ENCODE measurements at places on chromosomes 16 and 17. TPM values are rescaled to one million over a fixed set of nuclear protein-coding genes. Genes with fewer than 3 reads are reported as not detected.

The PMFBP1 gene
- 8.5 TPM for total RNA-seq

The C17orf67 gene
- total RNA-seq, result 4.6 TPM

The SMARCD2 gene
- total RNA-seq, result 46.7 TPM

The KCNJ12 gene
- not detected for total RNA-seq

The PNMT gene
- total RNA-seq, result 3.2 TPM

The ADAM11 gene
- 1.2 TPM for total RNA-seq

The MMP25 gene
- 0.27 TPM for total RNA-seq

The FOXN1 gene
- not detected for total RNA-seq

The TPSG1 gene
- not detected for total RNA-seq

The HSD11B2 gene
- total RNA-seq, result 10.8 TPM

The NXPH3 gene
- total RNA-seq, result not detected

The CRHR1 gene
- not detected for total RNA-seq

DNA sequence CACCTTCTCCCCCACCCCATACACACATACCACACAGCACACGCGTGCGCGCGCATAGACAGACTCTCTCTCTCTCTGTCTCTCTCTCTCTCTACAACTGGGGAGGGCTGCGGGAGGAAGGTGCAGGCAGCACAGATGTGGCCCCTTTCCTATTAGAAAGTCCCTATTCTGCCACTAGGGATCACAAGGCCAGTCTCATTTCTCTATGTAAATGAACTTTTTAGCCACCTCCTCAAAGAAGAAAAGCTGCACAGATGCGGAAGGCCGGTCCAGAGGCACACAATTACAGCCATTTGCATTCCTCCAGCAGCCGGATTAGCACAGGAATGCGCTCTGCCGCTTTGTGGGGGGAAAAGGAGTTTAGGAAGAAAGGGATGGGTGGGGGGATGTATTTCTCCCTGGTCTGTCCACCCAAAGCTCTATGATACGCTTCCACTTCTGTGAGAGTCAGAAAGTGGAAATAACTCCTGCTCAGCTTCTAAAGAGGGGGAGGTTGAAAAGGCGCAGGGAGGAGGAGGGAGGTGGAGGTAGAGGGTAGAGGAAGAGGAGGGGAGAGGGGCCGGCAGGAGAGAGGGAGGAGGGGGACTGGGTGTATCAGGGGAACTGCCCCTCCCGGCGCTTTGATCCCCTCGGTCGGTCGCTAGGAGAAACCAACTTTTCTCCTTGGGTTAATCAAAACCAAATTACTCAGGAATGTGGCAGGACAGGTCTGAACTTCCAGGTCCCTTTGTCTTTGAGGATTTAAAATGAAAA lies 11.7 kb downstream of the ZFHX3 start:
- peaks cover 5% of the 10 kb centered on the region for H3K36me3 ChIP-seq
- no peak overlapping the region for H3K27ac ChIP-seq
- DNase-seq, result peak; percentile 50
- no peaks in the 10 kb centered on the region for H3K27me3 ChIP-seq

- H3K4me1 ChIP-seq, result peaks cover 12% of the 10 kb centered on the region
- no peak overlapping the region for H3K27ac ChIP-seq
- peaks cover 9% of the 10 kb centered on the region for H3K36me3 ChIP-seq
Measured at GRCh38 chr17:3835410-3836229, 10.4 kb downstream of the NCBP3 start.

GRCh38 chr17:60555786-60556185 lies 29.7 kb upstream of the APPBP2 start:
- no peak for DNase-seq
- H3K4me3 ChIP-seq, result no peak overlapping the region
- peaks cover 5% of the 10 kb centered on the region for H3K4me1 ChIP-seq
- H3K36me3 ChIP-seq, result peaks cover 5% of the 10 kb centered on the region
- no peaks in the 10 kb centered on the region for H3K27me3 ChIP-seq

DNA sequence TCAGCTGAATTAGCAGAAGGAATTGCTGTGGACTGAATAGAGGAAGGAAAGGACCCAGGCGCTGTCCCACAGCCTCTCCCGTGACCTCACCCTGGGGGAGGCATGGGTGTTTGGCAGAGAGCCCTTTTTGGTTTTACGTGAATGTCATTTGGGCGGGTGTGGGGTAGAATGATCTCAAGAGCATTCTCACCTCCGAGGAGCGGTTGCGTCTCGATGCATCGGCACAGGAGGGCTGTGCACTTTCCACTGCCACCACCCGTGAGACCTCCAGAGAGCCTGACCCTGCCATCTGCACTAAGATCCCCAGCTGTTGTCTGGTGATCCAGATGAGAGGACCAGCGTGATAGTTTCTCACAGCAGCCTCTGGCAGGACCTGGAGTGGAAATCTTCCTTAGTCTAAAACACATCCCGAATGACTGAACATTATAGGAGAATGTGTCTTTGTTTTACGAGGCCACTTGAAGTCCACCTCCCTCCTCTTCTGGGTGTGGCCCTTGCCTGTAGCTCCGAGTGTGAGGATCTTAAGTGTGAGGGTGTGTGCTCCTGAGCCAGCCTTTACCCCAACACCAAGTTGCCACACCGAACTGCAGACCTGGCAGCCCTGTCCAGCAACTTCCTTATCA lies 29.3 kb downstream of the FOXK2 start:
- no peak overlapping the region for H3K27ac ChIP-seq
- H3K27me3 ChIP-seq, result no peaks in the 10 kb centered on the region
- H3K36me3 ChIP-seq, result peaks cover 8% of the 10 kb centered on the region
- H3K4me1 ChIP-seq, result peaks cover 28% of the 10 kb centered on the region

- H3K36me3 ChIP-seq, result no peaks in the 10 kb centered on the region
- H3K4me3 ChIP-seq, result no peak overlapping the region
- no peaks in the 10 kb centered on the region for H3K27me3 ChIP-seq
- no peaks in the 10 kb centered on the region for H3K4me1 ChIP-seq
- no peak for DNase-seq
Measured at GRCh38 chr16:64356267-64356666, 765.6 kb downstream of the CDH11 start.

GRCh38 chr16:31880322-31880979 lies 6.8 kb downstream of the ZNF267 start:
- DNase-seq, result peak; percentile 23
- H3K4me3 ChIP-seq, result no peak overlapping the region
- H3K27ac ChIP-seq, result no peak overlapping the region
- peaks cover 14% of the 10 kb centered on the region for H3K4me1 ChIP-seq

DNA sequence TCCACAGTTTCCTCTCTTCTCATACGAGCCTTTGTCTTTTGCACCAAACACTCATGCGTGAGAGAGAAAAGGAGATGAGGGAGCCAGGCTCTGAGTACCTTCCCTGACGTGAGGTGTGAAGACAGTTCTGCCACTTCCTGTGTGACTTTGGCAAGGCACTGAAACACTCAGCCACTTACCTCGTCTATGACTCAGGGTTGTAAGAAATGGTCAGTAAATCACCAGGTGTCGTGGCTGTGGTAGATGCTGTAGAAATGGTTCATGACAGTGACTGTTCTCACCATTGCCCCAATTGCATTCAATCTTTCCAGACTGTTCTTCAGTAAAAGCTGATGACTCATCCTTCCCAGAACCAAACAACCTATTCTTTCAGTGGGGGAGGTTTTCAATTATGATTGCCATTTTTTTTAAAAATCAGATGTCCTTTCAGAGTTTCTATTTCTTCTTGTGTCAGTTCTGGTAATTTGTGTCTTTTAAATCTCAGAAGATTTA lies 49.2 kb upstream of the CBFA2T3 start:
- no peaks in the 10 kb centered on the region for H3K36me3 ChIP-seq
- H3K4me3 ChIP-seq, result no peak overlapping the region
- no peaks in the 10 kb centered on the region for H3K4me1 ChIP-seq
- no peak overlapping the region for H3K27ac ChIP-seq

- peaks cover 45% of the 10 kb centered on the region for H3K36me3 ChIP-seq
- H3K27ac ChIP-seq, result peak overlapping the region; percentile 88
Measured at GRCh38 chr17:44556166-44556831, 985 bp upstream of the FZD2 start.

- peaks cover 32% of the 10 kb centered on the region for H3K36me3 ChIP-seq
- peaks cover 16% of the 10 kb centered on the region for H3K27me3 ChIP-seq
- H3K4me3 ChIP-seq, result no peak overlapping the region
- no peak overlapping the region for H3K27ac ChIP-seq
Measured at GRCh38 chr17:81030741-81031565, 4.0 kb upstream of the BAIAP2 start.

DNA sequence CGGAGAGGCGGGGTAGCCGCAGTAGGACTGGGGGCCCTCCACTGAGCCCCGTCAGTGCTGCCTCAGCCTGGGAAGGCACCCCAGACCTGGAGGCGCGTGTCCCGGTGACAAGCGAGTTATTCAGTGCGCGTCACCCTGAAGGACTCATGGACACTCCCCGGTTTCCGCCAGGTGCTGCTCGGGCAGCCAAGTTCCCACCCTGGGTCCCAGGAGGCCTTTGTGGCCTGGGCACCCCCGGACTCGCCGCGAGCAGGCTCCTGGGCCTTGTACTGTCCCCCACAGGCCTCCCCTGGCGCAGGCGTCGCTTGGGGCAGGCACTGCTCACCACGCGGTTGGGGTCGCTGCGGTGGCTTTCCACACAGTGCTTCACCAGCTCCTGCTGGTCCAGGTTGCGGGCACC lies 7.6 kb downstream of the RNF166 start:
- H3K4me1 ChIP-seq, result no peaks in the 10 kb centered on the region
- H3K4me3 ChIP-seq, result no peak overlapping the region
- no peaks in the 10 kb centered on the region for H3K27me3 ChIP-seq
- DNase-seq, result no peak

- H3K27me3 ChIP-seq, result no peaks in the 10 kb centered on the region
- H3K27ac ChIP-seq, result no peak overlapping the region
- DNase-seq, result peak; percentile 52
- peaks cover 14% of the 10 kb centered on the region for H3K36me3 ChIP-seq
Measured at GRCh38 chr17:30290696-30291542, 825 bp downstream of the BLMH start.

GRCh38 chr16:87463722-87464690 lies 28.8 kb downstream of the ZCCHC14 start:
- H3K27ac ChIP-seq, result peak overlapping the region; percentile 66
- peaks cover 38% of the 10 kb centered on the region for H3K4me1 ChIP-seq
- DNase-seq, result no peak
- no peaks in the 10 kb centered on the region for H3K27me3 ChIP-seq

DNA sequence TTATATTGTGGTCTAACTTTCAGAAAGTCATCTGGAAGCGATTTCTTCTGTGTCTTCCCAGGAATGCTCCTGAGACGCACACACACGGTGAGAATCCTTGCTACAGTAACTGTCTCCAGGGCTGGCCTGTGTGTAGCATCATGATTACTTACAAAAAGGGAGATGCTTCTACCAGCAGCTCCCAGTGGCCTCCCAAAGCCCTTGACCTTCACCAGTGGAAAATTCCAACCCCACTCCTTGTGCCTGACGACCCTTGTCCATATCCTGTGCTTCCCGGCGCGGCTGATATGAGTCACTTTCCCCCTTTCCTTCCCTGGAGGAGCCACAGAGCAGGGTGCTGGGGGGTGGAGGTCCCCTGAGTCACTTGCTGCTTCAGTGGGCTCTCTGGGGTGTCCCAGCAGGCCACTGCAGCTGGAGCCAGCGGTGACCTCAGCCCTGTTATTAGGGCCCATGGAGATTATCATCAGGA lies 22.1 kb upstream of the NAT9 start:
- no peaks in the 10 kb centered on the region for H3K27me3 ChIP-seq
- no peak overlapping the region for H3K27ac ChIP-seq
- DNase-seq, result no peak
- H3K4me3 ChIP-seq, result no peak overlapping the region
- no peaks in the 10 kb centered on the region for H3K4me1 ChIP-seq

- no peaks in the 10 kb centered on the region for H3K27me3 ChIP-seq
- H3K4me1 ChIP-seq, result no peaks in the 10 kb centered on the region
- no peak overlapping the region for H3K4me3 ChIP-seq
- no peak overlapping the region for H3K27ac ChIP-seq
Measured at GRCh38 chr16:70780546-70780945, 20.4 kb downstream of the VAC14 start.

DNA sequence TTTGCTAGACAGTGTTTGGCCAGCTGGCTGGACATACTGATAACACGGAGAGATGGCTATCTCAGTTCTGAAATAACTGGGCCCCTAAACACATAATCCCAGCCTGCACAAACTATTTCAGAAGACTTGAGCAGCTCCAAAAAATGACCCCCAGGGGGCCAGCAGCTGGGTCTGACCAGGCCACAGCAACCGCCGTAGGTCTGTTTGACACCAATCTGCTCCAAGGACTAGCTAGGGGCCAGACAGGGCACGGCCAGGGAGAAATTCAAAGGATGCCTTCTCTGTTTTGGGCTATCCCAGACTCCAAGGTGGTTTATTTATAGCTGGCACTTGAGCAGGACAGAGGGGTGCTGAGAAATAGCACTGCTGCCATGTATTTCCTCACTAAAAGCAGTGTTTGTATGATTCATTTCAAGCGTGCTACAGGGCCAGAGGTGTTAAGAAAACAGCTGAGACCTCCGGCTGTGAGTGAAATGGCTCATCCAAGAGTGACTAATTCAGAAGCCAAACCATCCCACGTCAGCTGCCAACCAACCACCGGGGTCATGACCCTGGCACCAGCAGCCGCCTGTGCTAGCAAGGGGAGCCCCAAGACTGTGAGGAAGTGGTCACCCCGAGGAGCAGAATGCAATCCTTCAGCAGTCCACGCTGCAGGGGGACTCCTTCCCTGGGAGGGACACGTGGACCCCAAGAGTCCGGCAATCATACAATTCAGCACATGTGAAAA lies 5.7 kb downstream of the GGA2 start:
- peak; percentile 72 for DNase-seq
- peaks cover 42% of the 10 kb centered on the region for H3K4me1 ChIP-seq
- no peak overlapping the region for H3K27ac ChIP-seq
- no peak overlapping the region for H3K4me3 ChIP-seq

GRCh38 chr16:7571366-7571765 lies 238.7 kb downstream of the RBFOX1 start:
- H3K27ac ChIP-seq, result no peak overlapping the region
- no peak overlapping the region for H3K4me3 ChIP-seq
- no peaks in the 10 kb centered on the region for H3K4me1 ChIP-seq
- H3K27me3 ChIP-seq, result no peaks in the 10 kb centered on the region
- H3K36me3 ChIP-seq, result no peaks in the 10 kb centered on the region

DNA sequence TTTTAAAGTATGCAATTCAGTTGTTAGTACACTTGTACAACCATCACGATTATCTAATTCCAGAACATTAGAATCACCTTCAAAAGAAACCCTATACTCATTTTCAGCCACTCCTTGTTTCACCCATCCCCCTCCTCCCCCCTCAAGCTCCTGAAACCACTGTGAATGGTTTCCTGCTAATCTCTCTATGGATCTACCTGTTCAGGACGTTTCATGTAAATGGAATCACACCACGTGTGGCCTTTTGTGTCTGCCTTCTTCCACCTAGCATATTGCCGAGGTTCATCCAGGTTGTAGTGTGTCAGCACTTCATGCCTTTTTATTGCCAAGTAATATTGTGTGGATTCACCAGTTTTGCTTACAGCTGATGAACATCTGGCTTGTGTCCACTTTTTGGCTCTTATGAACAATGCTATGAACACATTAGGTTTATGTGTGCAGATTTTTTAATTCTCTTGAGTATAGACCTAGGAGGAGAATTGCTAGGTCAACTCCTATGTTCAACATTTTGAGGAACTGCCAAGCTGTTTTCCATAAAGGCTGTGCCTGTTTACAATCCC lies 17.8 kb downstream of the EIF4A3 start:
- H3K27me3 ChIP-seq, result peaks cover 27% of the 10 kb centered on the region
- H3K27ac ChIP-seq, result no peak overlapping the region
- peaks cover 8% of the 10 kb centered on the region for H3K4me1 ChIP-seq
- no peak for DNase-seq
- H3K4me3 ChIP-seq, result no peak overlapping the region
- peaks cover 20% of the 10 kb centered on the region for H3K36me3 ChIP-seq

GRCh38 chr17:65027305-65027704 lies 29.2 kb downstream of the GNA13 start:
- H3K36me3 ChIP-seq, result no peaks in the 10 kb centered on the region
- H3K27me3 ChIP-seq, result no peaks in the 10 kb centered on the region
- no peak overlapping the region for H3K4me3 ChIP-seq
- H3K27ac ChIP-seq, result peak overlapping the region; percentile 27
- peaks cover 19% of the 10 kb centered on the region for H3K4me1 ChIP-seq
